ENCODE measurements at places on chromosomes 11 and 22.

DNA sequence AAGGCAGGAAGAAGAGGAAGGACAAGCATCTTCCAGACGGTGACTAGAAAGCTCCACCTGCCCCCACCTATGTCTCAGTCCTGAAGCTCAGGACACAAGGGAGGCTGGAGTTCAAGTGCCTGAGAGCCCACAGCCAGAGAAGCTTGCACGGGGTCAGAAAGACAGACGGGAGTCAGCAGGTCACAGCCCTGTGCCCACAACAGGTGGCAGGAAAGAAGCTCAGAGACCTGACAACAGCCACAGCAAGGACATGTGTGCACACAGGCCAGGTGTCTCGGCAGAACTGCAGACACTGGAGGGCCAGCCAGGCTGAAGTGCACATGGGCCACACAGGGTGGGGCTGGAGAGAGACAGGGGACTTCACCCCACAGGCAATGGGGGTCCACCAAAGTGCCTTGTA, 37.2 kb upstream of the MOB2 start:
- DNase-seq: no peak

DNA sequence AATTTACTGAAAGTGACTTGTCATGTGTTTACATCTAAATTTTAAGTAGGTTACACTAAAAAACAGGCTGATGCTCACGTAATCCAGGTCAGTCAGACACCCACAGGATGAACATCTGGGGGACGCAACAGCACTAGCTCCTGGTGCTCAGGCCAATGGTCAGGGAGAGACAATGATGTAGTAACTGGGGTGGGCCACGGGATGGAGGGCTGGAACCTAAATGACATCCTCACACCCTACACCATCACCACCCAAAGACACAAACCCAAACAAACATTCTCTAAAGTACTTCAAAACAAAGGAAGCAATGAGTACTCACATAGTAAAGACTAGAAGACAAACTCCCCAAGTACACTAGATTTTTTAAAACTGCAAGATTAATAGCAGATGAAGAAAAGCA, 53.5 kb upstream of the SLC25A1 start:
- DNase-seq: no peak

GRCh38 chr11:72595292-72595684, 78.9 kb downstream of the PDE2A start:
- peak; percentile 39 for DNase-seq

DNA sequence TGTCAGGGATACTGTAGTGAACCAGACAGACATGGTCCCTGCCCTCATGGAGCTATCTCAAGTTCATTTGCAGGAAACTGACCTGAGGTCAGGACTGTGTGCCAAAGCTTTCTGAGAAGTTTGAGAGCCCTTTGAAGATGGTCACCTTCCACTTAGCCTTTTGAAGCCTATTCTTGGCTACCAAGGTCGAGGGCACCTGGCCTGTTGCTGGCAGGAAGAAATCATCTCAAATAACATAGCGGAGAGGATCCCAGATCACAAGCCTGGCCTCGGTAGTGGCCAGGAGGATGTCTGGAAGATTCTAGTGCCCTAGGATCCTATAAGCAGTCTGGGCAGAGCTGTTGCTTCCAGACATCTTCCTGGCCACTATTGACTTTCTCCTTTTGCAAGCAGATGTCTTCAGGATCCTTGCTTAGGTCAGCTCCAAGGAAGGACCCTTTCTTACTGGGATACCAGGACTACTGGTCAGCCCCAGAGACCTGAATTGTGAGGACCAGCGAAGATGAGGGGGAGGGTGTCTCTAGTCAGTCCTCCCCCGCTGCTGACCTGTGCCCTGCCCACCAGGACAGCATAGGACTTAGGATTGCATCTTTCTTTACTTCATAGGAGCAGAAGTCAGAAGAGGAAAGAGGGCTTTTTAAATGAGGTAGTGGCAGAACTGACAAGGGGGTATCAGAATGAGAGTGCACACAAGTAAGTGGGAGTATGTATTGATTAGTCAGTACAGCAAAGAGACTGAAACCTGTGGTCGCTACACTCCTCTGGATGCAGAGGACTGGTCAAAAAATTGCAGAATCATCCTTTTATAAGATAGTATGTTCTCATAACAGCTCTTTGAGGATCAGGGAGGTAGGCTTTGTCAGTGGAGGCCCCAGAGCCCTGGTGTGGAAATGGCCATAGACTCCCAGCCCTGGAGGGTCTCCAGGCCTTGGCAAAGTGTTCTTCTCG, 94.8 kb downstream of the TEAD1 start:
- DNase-seq: no peak

GRCh38 chr11:128005562-128005961, 581.8 kb downstream of the ETS1 start:
- no peak for DNase-seq

GRCh38 chr11:70804139-70804837, 406.0 kb downstream of the CTTN start:
- no peak for DNase-seq

DNA sequence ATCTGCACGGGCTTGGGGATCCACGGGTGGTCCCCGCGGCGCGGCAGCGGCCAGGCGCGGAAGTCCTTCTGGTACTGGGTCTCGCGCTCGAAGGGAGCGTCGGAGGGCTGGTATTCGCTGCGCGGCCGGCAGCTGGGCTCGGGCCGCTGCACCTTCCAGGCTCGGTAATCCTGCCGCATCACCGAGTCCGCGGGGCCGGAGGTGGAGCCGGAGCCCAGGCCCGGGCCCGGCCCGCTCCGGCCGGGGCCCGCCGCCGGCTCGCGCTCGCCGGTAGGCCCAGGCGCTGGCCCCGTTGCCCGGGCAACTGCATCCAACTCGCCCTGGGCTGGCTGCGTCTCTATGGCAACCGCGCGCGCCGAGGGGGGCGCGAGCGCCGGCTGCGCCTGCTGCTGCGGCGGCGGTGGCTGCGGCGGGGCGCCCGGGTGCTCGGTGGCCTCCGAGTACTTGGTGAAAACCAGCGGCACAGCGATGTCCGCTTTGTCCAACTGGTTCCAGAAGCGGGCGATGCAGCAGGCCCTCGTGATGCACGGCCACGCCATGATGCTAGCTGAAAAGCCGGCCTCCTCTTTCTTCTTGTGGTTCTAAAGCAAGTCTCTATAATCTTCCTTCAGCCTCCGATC, 897 bp downstream of the MAP6 start:
- DNase-seq: peak; percentile 92

DNA sequence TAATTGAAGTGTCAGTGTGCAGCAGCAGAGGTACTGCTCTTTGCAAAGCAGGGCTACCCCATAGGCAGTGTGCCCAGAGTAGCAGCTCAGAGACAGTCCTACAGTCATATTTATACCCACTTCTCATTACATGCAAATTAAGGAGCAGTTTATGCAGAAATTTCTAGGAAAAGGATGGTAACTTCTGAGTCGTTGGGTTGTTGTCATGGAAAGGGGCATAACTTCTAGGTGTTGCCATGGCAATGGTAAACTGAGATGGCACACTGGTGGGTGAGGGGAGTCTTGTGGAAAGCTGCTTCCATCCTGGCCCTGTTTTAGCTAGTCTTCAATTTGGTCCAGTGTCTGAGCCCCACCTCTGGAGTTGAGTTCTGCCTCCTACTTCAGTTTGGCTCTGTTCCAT, 77.4 kb downstream of the MN1 start:
- DNase-seq: no peak

- DNase-seq: peak; percentile 34
Observed at GRCh38 chr11:64881476-64881875, 3.1 kb upstream of the EHD1 start.
